Tibial nerve (tissue), 4 donors: ENCODE measurements at places on chromosomes 16 and 17. TPM values are rescaled to one million over a fixed set of nuclear protein-coding genes. Genes with fewer than 3 reads are reported as not detected.

DNA sequence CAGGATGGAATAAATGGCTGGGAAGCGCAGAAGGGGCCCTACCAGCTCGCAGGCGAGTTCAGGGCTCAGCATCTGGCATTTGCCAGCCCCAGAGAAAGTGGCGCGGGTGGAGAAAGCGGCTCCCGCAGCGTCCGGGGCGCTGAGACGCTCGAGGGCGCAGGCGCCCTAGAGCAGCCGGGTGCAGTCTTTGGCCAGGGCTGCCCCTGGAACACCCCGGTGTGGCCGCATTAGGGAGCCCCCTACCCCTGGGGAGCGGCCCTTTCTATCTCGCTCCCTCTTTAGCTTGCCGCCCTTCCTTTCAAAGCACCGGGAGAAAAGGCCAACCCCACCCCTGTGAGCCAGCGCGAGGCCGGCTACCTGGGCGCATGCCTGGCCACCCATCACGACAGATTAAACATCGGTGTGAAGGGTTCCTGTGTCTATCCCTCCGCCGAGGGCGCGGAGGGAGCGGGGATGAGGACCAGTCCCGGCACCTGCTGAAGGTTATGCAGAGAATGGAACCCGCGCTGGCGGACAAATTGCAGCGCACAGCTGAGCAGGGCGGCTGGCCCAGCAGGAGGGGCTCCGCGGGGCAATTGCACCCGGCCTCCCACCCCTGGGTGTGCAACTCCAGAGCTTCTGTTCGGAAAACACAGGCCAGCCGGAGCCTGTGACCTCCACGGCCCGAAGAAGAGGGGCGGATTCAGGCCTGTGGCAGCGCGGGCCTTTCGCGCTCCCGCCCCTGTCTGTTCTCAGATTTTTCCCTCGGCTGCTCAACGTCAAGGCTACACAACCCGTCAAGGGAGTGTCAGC, 15.6 kb upstream of the FOXF1 start:
- H3K36me3 ChIP-seq: no peaks in the 10 kb centered on the region
- no peak for DNase-seq
- H3K27ac ChIP-seq: no peak overlapping the region
- H3K4me1 ChIP-seq: no peaks in the 10 kb centered on the region

GRCh38 chr17:82110298-82110697, 12.3 kb upstream of the FASN start:
- no peak overlapping the region for H3K4me3 ChIP-seq
- no peak for DNase-seq
- no peak overlapping the region for H3K27ac ChIP-seq
- H3K36me3 ChIP-seq: peaks cover 38% of the 10 kb centered on the region
- H3K4me1 ChIP-seq: peaks cover 20% of the 10 kb centered on the region

DNA sequence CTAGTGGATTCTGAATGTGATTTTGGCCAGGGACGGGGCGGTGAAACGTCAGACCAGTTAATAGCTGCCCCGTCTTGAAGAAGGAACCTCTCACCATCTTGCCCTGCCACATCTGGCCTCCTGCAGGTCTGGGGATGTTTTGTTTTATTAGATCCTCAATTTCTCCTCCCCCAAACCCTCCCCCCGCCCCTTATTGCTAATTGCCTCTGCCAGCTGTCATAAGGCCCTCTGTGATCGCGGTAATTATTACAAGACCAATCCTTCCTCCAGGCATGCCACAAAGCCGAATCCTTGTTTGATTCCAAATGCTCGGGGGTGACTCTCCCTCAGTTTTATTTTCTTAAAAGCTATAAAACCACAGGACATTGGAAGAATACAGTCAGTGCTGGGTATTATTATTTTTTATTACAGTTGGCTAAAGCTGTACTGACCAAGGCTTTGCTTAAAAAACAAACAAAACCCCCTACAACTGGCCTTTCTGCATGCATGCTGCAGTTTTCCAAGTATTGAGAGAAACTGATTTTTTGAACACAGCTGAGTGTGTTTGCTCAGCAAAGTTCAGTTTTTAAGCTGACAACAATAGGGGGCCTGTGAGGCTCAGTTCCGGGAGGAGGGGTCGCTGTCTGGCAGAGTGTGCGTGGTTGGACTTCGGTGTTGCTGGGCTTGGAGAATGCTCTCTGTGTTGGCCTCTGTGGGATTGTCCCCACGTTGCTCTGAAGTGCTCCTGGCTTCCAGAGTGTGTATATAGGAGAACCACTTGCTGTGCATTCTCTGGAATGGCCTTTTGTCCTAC, 1.7 kb downstream of the KSR1 start:
- H3K4me1 ChIP-seq: peaks cover 54% of the 10 kb centered on the region
- DNase-seq: no peak
- H3K36me3 ChIP-seq: no peaks in the 10 kb centered on the region
- no peak overlapping the region for H3K27ac ChIP-seq

DNA sequence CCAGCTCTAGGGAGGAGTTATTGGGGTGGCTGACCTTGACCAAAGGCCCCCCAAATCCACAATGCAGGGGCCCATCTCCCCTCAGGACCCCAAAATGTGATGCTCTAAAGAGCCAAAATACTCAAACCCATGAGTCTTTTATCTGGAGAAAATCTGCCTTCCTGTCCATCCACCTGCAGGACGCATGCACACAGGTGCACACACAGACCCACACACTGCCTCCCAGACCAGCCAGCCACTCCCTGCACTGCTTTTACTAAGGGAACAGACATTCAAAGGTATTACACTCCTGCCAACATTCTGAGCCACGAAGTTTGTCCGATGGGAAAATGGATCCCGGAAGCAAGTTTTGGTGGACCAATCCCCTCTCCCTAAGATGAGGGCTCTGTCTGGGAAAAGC, 76.1 kb upstream of the CDH5 start:
- H3K36me3 ChIP-seq: no peaks in the 10 kb centered on the region
- H3K4me1 ChIP-seq: no peaks in the 10 kb centered on the region
- H3K4me3 ChIP-seq: no peak overlapping the region
- no peak for DNase-seq
- peaks cover 3% of the 10 kb centered on the region for H3K27me3 ChIP-seq
- H3K27ac ChIP-seq: no peak overlapping the region

DNA sequence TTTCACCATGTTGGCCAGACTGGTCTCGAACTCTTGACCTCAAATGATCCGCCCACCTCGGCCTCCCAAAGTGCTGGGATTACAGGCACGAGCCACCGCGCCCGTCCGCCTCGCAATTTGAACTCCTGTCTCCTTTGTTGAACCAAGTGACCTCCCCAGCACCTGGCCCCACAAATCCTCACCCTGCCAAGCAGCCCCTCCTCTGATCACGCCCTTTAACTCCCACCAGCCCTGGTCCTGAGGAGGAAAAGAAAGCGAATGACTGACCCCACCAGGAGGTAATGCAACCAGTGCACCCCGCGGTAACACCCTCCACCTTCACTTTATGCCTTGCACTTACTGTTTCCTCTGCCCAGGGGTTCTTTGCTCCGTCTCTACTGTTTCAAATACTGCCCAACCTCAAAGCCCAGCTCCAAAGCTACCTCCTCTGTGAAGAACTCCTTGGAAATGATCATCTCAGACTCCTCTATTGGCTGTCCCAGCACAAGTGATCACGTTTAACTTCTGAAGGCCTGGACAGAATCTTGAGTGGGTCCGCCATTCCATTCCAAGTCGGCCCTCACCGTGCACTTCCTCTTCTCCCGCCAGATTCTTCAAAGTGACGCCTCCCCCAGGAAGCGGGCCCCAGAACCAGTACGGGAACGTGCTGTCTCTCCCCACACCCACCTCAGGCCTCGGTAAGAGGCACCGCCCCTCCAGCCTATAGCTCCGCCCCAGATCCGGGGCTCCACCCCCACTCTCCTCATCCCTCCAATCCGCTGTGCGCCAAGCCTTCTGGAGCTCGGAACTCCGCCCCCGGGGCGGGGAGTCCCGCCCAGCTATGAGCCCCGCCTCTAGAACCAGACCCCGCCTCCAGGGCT, 4.4 kb downstream of the CD19 start:
- no peak overlapping the region for H3K27ac ChIP-seq
- peak overlapping the region; percentile 33 for H3K4me3 ChIP-seq
- peak; percentile 57 for DNase-seq
- no peaks in the 10 kb centered on the region for H3K36me3 ChIP-seq
- H3K27me3 ChIP-seq: no peaks in the 10 kb centered on the region
- peaks cover 14% of the 10 kb centered on the region for H3K4me1 ChIP-seq

DNA sequence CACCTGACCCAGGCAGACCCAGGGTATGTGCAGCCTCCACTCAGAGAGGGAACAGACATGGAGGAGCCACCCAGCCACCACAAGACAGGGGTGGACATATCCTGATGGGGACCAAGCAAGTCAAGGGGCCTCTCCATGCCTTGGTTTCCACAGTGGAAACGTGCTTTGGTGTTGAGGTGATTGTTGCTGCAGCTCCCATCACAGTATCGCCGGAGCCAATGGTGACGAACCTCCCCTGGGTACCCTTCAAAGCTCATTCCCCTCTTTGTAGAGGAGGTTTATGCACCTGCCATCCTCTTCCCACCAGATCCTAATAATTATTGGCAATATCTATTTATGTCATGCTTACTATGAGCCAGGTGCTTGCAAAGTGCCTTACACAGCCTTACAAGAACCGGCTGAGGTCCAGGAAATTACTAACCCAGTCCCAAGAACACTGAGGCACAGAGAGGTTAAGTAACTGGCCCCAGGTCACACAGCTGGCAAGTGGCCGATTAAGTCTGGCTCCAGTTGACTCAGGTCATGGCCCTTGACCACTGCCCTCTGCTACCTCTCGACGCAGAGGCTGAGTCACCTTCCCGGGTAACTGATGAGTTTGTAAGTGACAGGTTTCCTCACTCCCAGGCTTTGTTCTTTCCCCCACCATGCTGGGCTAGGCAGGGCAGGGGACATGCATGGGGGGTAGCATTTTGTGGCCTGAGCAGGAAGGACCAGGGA, 20.6 kb downstream of the SLC12A3 start:
- no peaks in the 10 kb centered on the region for H3K4me1 ChIP-seq
- no peak overlapping the region for H3K4me3 ChIP-seq
- no peaks in the 10 kb centered on the region for H3K36me3 ChIP-seq
- no peaks in the 10 kb centered on the region for H3K27me3 ChIP-seq
- H3K27ac ChIP-seq: no peak overlapping the region

DNA sequence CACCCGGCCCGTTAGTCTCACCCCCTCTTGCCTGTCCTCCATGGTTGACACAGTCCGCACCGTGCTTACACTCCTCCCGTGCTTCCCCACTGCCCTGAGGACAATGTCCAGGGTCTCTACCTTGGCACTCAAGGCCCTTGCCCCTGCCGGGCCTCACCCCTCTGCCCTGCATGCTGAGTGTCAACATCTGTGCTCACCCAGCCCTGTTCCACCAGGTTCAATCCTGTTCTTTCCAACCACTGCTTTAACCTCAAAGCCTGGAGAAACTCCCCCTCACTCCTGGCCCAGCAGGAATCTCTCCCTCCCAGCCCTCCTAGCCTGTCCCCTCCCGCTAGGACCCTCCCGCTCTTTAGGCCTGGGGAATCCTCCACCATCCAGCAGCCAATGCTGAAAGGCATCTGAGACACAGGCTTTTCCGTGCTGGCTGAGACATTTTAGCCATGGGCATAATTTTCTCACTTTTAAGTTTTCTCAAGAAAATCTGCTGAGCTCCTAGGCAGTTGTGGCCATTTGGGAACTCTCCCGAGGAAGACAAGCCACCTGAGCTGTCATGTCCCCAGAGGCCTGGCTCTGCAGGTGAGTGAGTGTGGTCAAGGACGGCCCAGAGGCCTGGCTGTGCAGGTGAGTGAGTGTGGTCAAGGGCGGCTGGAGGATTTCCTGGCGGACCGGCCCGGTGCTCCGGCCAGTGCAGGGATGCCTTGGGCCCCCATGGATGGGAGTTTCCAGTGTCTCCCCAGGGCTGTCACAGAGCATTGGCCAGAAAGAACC, 10.8 kb upstream of the P2RX1 start:
- H3K36me3 ChIP-seq: no peaks in the 10 kb centered on the region
- no peak overlapping the region for H3K27ac ChIP-seq
- no peaks in the 10 kb centered on the region for H3K27me3 ChIP-seq
- no peak for DNase-seq
- no peak overlapping the region for H3K4me3 ChIP-seq
- H3K4me1 ChIP-seq: peaks cover 8% of the 10 kb centered on the region

DNA sequence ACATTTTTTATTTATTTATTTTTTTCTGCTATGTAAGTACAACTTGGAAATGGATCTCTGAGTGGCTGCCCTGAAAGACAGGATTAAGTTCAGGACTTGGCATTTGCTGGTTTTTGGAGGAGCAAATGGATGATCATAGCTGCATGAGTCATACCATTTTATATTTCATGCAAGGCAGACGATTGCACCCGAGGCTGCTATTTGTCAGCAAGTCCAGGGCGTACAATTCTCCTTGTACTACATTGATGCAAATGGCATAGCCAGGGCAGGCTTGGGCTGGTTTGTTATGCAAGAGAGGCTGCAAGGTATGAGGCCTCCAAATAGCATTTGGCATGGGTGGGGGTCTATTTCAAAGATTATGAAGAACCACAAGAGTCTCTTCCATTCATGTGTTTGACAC, 81.2 kb upstream of the CACNG3 start:
- no peaks in the 10 kb centered on the region for H3K4me1 ChIP-seq
- no peak for DNase-seq
- H3K27me3 ChIP-seq: no peaks in the 10 kb centered on the region
- no peaks in the 10 kb centered on the region for H3K36me3 ChIP-seq
- H3K4me3 ChIP-seq: no peak overlapping the region
- H3K27ac ChIP-seq: no peak overlapping the region

DNA sequence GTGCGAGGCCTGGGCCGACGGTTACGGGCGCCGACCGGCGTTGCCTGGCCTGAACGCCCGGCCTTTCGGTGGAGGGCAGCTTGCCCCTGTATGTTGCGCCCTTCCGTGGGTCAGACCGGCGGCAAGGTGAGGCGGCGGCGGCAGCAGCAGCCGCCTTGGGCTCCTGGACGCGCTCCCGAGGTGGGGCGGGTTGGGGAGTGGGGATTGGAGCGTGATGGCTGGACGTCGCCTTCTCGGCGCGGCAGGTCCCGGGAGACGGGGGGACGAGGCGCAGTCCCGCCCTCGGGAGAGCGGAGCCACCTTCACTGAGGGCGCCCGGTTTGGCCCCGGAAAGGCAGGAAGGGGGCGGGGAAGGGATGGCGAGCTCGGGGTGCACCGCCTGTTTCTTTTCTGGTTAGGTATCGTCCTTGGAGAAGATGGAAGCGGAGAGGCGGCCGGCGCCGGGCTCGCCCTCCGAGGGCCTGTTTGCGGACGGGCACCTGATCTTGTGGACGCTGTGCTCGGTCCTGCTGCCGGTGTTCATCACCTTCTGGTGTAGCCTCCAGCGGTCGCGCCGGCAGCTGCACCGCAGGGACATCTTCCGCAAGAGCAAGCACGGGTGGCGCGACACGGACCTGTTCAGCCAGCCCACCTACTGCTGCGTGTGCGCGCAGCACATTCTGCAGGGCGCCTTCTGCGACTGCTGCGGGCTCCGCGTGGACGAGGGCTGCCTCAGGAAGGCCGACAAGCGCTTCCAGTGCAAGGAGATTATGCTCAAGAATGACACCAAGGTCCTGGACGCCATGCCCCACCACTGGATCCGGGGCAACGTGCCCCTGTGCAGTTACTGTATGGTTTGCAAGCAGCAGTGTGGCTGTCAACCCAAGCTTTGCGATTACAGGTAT, 671 bp downstream of the DGKE start:
- DNase-seq: no peak
- H3K27ac ChIP-seq: peak overlapping the region; percentile 84
- no peaks in the 10 kb centered on the region for H3K4me1 ChIP-seq
- peaks cover 18% of the 10 kb centered on the region for H3K36me3 ChIP-seq
- H3K27me3 ChIP-seq: no peaks in the 10 kb centered on the region

Gene SCNN1G
- not detected for total RNA-seq

Gene MMP28
- 174 TPM for total RNA-seq

Gene P2RX5
- total RNA-seq: 0.42 TPM
